ENCODE measurements at places on chromosomes 3 and 15.

GRCh38 chr3:158845765-158846350 lies 44.0 kb downstream of the MFSD1 start:
- DNase-seq: no peak

- DNase-seq: no peak
Observed at GRCh38 chr3:144777906-144778305, 806.3 kb downstream of the DIPK2A start.

GRCh38 chr3:100463002-100463401 lies 29.4 kb upstream of the TMEM45A start:
- DNase-seq: peak; percentile 13

DNA sequence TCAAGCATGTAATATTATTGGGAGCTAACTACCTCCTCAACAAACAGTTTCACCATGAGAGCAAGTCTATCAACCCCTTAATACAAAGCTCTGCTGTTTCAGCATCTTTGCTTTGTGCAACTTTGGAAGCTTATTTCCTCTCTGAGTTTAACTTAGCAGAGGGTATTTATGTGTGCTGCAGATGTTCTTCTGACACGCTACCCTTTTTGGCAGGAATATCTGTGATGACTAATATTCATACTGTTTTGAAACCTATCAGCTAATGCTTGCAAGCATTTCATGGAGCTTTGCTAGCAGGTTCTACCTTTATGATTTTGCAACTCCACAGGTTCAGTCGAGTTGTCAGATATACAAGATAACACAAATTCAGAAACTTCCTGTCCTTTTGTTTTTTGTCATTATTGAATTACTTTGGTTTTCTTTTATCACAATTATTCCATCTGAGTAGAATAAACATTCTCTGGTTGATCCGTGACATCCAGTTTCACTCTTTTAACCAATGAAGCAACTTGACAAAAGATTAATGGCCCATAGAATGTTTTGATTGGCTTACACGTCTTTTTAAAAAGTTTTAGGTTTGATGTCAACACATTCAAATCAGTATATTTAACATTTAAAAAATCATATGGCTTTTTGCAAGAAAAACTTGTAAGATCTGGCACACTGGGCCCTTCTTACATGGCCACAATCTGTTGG lies 1.7 kb upstream of the SLC9A9 start:
- no peak for DNase-seq

DNA sequence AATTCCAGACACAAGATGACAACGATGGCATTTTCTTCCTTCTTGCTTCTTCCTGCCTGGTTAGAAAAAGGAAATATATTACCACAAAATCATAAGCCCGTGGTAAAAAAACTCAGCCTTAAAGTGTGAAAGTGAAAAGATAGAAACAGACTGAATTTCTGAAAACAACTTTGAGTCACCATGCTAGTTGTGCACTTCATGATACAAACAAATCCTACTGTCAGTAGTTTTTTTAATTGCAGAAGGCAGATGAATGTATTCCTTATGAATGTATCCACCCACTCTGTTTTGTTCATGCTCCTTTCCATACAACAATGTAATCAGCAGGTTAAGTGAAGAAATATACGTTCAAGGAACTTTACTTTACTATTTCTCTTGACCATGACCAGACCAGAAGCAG lies 1144.7 kb downstream of the OTOL1 start:
- no peak for DNase-seq

GRCh38 chr3:125073390-125073905 lies 17.7 kb upstream of the HEG1 start:
- no peak for DNase-seq

GRCh38 chr3:176796371-176796770 lies 400.9 kb downstream of the TBL1XR1 start:
- no peak for DNase-seq

DNA sequence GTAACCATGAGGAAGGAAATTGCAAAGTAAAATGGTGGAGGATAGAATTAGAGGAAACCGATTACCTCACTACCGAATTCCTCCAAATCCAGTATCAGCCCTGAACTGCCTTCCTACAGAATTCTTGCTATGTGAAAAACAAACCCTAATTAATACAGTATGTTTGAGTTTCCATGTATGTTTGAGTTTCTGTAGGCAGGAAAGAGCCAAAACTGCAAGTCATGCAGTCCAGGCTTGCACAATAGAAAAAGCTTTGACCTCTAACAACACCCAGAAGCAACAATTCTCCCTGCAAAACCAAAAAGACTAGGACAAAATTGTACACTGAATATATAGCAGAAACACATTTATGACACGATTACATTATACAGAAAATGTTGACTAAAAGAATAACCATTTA lies 614.8 kb downstream of the DIPK2A start:
- no peak for DNase-seq
